ENCODE measurements at places on chromosomes 16 and 17.

DNA sequence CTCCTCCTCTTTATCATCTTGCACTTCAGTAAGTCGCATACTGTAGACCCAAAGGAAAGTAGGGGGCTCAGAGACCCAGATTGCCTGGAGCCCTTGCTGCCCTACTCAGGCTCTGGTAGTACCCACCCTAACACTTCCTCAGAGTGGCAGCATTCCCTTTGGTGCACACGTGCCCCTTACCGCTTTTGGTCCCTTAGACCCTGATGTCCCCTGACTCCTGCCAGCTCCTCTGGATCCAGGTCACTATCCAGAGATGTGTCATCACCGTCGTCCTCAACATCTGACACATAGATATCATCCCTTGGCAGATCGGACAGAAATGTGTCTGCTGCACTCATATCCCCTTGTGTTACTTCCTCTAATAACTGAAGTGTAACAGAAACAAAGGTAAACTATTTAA lies 5.4 kb upstream of the PSMC5 start:
- no peak for DNase-seq

GRCh38 chr17:80663781-80664206 lies 119.2 kb downstream of the RPTOR start:
- no peak for DNase-seq

DNA sequence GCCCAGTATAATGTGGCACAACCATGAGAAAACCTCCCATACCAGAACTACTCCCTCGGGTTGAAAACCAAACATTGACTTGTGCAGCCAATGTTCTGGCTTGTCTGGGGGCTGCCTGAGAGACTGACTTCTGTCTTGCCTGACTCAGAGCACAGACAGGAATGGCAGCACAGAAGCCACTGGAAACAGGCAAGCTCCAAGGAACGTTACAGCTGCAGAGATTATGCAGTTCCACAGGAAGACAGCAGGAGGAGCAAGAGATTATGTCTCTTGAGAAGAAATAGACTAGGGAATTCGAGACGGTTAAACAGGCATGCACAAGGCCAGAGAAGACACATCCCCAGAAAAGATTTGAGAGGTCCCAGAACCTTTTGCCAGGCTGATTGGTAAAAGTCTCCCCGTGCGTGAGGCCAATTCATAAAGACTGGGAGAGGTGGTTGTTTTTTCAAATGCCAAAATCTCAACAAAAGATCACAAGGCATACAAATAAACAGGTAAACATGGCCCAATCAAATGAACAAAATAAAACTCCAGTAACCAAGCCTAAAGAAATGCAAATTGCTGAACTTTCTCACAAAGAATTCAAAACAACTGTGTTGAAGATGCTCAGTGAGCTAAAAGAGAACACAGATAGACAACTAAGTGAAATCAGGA lies 90.6 kb upstream of the CDH5 start:
- no peak for DNase-seq

DNA sequence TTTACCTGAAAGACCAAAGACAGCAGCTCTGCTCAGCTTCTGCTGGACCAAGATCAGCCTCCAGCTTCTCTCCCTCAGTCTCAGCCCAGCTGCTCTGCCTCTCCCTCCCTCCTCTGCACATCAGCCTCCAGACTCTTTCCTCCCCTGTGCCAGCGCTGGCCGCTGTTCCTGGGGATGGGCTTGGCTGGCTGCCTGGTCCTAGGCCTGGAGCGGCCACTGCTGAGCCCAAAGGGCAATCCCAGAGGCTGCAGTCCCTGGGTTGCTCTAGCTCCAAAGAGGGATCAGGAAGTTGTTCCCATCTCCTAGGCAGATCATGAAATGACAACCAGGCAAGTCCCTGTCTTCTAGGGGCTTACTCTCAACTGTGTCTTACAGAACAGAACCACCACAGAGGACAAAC lies 31.3 kb downstream of the DCUN1D3 start:
- no peak for DNase-seq

- DNase-seq: no peak
Observed at GRCh38 chr16:49821614-49822282, 34.2 kb downstream of the ZNF423 start.

DNA sequence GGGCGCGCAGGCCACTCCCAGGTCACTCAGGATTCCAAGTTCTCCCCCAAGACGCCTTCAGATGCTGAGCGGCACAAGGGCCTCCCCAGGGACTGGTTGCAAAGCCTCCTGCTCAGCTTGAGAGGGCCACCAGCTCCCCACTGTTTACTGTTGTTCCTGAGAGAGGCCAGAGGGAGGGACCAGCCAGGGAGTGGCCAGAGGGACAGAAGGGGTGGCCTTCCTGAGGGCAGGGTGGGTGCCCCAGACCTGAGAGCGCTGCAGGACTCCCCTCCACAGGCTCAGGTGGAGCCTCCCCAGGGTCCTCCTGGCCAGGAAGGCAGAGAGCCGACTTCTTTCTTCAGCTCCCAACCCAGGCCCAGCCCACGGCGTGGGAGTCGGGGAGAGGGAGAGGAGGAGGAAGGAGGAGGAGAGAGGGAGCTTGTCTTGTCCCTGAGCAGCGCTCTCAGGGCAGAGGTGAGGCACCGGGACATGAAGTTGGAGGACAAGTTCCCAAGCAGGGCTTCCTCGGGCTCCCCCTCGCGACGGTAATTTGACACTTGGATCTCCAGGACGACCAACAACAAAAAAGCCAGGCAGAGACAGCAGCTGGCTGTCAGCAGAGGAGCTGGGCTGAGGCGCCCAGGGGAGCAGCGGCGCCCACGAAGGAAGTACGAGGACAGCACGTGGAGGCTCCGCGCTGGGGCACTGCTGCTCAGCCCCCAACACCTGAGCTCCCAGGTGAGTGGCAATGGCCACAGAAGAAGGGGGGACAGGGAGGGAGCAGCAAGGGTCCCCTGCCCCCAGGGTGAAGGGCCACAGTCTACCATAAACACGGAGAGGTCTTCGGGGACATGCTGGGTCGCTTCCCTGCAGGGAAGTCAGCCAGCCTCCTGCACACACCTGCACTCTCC lies 497 bp downstream of the SMIM5 start:
- DNase-seq: no peak

- no peak for DNase-seq
Observed at GRCh38 chr16:66798161-66798560, 3.2 kb downstream of the TERB1 start.

DNA sequence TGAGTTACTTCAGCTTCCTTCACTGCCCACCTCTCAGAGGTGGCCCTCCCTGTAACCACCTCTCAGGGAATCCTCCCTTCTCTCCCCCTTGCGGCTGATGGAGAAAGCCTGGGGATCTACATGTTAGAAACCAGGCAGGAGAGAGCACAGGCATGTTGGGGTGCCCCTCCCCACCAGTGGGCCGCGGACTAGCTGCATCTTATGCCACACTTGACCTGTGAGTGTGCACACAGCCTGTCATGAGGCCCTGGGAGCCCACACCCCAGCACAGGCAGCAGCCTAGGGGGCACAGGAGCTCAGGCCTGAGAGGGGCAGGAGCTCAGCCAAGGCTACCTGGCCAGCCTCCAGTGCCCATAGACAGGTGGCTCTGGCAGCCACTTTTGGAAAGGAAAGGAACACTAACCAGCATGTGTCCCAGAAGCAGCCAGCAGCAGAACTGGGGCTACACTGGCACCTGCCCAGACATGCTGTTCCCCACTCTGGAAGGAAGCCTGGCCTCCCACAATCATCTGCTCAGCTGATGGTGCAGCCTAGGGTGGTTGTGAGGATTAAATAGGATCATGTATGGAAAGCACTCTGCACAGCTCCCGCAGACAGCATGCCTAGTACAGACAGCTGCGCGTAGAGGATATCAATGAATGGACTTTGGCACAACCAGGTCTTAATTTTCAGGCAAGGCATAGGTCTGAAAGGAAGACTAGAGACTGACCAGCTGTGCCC lies 60.5 kb downstream of the TMEM132E start:
- DNase-seq: no peak

DNA sequence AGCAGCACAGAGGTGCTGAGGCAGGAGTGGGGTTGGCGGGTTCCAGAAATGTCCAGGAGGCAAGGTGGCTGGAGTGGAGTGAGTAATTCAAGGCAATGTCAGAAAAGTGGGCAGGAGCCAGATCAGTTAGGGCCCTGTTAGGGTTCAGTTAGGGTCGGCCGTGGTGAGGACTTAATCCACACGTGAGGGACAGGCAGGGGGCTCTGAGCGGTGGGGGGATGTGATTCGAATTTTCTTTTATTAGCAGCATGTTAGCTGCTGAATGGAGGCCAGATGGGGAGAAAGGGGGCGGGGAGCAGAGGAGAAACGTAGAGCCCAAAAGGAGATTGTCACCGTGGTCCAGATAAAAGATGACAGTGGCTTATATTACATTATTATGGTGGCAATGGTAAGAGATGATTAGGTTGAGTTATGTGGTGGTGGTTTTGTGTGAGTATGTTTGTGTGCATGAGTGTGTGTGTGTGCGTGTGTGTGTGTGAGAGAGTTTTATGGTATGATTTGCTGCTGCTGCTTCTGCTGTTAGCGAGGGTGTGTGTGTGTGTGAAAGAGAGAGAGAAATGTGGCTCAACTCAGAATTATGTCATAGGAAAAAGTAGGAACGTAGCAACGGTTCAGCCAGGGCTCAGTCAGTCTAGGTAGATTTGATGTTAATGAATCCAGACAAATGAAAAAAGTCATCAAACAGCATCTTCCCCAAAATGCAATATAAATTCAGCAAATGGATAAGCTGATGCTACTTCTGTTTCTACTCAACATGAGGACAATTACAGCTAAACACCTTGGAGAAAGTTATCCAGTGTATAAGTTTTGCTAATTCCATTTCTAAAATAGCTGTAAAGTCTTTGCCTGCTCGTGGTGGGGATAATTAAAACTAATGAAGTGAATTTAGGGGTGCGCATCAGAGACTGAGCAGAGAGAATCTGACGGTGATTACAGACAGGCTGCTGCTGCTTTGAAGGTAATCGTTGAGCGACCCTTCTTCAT lies 390.6 kb downstream of the HAPSTR1 start:
- DNase-seq: no peak

DNA sequence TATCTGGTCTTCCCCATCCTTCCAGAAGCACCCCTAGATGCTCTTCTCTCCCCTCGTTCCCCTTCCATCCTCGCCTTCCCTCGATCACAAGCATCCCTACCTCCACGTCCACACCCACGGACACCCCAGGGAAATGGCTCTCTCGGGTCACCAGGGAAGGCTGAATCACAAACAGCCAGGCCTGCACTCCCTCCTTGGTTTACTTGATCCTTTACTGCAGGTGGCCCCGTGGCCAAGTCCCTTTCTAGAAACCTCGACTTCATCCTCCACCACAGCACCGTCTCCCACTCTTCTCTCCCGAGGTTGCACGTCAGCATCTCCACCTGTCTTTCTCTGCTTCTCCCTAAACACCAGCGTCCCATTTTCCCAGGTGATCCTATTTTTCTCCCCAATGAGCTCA lies 6.5 kb upstream of the RBFOX3 start:
- DNase-seq: no peak

- no peak for DNase-seq
Observed at GRCh38 chr17:48679385-48680096, 42.8 kb downstream of the PRAC1 start.

- no peak for DNase-seq
Observed at GRCh38 chr16:31694461-31694860, 166.8 kb downstream of the AHSP start.

DNA sequence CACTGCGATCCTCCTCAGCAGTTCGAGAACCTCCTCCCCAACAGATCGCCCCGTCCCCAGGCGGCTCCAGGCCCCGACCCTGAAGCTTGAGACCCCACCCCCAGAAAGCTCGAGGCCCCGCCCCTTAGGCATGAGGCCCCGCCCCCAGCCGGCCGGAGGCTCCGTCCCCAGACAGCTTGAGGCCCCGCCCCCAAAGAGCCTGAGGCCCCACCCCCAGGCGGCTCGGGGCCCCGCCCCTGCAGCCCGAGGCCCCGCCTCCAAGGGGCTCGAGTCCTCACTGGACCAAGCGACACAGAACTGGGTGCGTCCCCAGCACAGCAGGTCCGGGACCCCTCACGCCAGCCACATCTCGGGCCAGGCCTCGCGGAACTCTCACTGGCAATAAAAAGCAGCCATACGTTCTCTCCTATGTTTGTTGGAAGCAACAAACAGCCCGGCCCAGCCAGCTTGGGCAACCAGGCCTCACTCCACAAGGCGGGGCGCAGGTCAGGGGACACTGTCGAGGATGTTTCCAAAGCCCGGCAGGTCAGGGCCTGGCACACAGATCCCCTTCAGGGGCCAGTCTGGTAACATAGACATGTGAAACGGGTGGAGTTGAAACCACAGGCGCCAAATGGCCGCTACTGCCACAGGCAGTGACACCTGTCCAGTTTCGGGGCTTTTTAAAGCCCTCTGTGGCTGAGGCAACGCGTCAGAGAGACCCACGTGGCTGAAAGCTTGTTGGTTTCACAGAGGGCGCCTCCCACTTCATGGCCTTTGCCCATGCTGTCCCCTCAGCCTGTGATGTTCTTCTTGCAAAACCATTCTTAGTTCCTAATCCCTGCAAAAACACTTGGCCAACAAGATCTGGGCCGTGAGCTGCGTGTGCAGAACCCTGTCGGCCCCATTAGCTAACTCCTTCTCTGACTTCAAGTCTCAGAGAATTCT lies 224.2 kb downstream of the PARN start:
- no peak for DNase-seq

DNA sequence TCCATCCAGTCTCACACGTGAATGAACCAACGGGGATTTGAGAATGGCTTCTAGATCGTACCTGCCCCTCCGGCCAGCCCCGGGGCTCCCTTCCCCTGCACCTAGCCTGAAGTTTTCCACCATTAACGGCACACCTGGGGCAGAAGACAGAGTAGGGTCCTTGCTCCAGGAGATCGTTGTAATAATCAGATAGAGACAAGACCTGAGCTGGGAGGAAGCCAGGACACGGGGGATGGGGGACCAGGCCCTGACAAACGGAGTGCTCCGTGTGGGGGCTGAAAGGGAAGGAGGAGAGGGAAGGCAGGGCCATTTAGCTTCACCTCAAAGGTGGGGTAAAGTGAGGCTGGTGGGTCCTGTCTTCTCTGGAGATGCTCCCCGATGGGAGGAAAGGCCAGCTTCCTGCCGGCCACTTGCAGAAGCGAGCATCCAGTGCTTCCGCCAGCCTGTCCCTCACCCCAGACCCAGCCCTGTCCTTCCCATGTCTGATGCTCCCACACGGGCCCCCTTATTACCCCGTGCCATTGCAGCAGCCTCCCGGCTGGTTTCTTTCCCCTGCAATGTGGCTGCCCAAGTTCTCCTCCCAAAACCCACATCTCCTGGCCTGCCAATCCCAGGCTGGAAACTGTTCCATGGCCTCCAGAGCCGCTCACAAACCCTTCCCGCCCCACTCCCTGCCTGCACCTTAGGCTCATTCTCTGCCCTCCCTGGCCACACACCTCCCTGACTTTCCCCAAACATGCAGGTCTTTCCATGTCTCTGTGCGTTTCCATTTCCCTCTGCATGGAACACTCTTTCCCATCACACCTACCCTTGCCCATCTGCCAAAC lies 79.3 kb downstream of the MRC2 start:
- DNase-seq: no peak

DNA sequence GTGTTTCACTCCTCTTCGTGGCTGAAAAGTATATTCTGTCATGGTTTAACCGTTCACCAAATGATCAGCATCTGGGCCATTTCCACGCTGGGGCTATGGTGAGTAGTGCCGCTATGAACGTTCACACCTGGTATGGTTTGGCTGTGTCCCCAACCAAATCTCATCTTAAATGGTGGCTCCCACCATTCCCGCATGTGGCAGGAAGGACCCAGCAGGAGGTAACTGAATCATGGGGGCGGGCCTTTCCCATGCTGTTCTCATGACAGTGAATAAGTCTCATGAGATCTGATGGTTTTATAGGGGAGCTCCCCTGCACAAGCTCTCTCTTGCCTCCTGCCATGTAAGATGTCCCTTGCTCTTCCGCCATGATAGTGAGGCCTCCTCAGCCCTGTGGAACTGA lies 45.7 kb upstream of the ZNF469 start:
- no peak for DNase-seq
